Myocyte (in vitro differentiated cells): ENCODE measurements at places on chromosomes 5 and 9.

- DNase-seq: no peak
Observed at GRCh38 chr9:79236466-79236865, 335.3 kb upstream of the TLE4 start.

DNA sequence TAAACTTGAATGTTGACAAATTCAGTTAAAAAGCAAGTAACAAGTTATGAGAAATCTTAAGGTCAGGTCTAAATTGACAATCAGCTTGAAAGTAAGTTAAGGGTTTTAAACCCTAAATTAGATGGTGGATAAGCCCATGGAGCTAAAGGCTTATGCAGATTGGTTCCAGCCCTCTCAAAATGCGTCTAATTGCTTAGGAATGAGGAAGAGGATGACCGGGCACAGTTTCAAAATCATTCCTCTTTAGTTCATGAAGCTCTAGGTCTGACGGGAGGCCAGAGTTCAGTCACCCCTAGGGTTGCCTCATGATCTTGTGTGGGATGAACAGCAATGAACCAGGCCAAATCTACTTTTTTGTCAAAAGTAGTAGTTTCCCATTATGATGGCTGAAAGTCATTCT is 75.4 kb downstream of the SLC38A9 start:
- DNase-seq: peak; percentile 67

DNA sequence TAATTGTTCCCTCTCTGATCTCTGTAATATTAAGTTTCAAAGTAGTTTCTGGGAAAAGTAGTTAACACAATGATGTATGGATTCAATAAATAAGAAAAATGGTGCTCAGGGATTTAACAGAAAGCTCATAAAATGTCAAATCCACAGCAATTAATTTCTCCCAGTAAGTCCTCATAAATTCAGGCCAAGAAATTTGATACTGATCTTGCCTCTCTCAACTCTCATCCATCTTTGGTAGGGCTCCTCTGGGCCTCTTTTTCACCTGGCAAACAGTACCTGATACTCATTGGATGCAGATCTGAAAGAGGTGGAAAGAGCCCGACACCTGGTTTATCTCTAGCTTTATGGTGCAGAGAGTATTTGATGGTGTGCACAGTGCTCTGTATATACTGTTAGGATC is 106.1 kb downstream of the STK32A start:
- DNase-seq: no peak

- DNase-seq: no peak
Observed at GRCh38 chr9:133468777-133469421, 9.1 kb downstream of the CACFD1 start.

GRCh38 chr5:160470437-160471361 is 49.0 kb downstream of the PTTG1 start:
- DNase-seq: peak; percentile 54

DNA sequence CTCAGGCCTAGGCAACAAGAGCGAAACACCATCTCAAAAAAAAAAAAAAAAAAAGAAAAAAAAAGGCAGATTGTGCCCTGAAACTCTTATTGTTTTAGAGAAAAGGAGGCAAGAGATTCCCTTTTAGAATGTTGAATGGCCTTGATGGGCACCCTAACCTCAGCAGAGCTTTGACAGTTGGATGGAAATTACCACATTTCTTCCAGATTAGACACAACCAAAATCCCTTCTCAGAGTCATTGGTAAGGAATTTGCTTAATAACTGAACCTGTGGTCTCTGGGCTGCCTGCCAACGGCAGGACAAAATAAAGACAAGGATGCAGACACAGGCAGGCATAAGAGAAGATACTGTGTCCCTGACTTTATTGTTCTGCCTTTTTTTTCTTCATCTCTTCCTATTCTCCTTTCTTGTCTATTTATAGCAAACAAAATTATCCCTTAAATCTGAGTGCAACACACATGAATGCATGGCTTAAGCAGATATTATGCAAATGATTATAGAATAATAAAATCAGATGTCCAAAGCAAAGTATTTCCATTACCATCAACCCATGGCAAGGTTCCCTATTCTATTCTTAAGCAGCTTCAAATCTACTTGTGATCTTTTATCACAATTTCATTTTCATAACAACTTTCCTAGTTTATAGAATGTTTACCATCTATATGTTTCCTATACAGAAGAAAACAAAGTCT is 37.3 kb upstream of the TRIO start:
- DNase-seq: peak; percentile 94

DNA sequence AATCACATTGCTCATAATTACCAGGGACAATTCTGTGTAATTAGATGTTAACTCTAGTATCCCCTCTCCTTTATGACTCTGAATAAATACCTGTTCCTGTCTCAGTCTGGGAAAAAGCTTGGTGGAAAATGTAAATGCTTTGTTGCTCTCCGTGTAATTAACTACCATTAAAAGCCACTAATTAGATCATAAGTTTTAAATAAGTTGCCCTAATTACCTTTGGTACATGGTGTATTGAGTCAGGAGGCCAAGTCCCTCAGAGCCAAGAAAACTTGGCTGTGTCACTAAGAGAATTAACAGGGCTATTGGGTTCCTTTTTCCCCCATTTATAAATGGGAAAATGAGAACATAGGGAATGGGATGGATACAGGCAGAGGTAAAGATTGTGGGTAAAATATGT is 617.6 kb downstream of the TLR4 start:
- no peak for DNase-seq

DNA sequence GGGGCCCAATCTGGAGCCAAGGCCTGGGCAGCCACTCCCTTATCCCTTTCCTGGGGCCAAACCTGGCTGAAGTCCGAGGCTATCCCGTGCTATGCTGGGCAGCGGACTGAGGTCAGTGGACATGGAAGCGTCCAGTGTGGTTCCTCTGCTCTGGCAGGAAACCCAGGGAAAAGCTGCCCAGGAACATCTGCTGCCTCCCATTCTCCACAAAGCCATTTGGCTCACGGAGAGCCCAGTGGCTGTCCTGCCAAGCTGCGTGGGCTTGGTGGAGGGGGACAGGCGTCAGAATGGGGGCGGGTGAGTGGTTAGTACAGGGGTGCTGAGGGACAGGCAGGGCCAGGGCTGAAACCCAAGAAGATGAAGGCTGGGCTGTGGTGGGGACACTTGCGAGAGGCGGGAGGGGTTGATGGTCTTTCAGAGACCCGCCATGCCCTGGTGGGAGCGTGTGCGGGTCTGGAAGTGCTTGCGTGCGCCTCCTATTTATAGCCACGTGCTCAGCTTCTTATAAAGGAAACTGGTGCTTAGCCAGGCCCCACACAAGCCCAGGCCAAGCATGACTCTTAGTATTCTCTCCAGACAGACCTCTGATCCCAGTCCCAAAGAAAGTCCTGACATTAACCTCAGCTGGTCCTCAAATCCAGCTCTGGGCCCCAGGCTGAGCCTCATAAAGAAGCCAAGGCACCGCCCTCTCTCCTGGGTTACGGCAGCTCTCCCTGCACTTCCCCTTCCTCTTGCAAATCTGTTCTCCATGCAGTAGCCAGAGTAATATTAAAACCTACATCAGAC is 9.4 kb upstream of the SLC6A7 start:
- peak; percentile 95 for DNase-seq

- DNase-seq: no peak
Observed at GRCh38 chr5:119088438-119088837, 17.6 kb downstream of the DMXL1 start.

GRCh38 chr5:115116001-115116400 is 53.7 kb downstream of the TRIM36 start:
- DNase-seq: peak; percentile 60

DNA sequence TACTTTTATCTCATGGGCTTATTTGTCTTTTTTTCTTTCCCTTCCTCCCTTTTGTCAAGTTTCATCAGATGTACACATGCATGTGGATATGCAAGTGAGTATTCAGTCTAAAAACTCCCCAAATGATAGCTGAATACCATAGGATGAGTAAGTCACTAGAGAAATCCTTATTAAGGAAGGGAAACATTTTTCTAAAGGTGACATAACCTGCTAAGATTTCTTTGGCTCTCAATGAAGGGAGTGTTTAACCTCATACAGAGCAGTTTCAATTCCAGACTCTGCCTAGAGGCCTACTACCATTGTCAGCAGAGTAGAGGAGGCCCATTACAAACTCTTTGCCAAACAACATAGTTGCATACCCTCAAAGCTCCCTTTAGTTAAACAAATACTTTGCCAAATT is 192.4 kb downstream of the ARHGEF28 start:
- no peak for DNase-seq

DNA sequence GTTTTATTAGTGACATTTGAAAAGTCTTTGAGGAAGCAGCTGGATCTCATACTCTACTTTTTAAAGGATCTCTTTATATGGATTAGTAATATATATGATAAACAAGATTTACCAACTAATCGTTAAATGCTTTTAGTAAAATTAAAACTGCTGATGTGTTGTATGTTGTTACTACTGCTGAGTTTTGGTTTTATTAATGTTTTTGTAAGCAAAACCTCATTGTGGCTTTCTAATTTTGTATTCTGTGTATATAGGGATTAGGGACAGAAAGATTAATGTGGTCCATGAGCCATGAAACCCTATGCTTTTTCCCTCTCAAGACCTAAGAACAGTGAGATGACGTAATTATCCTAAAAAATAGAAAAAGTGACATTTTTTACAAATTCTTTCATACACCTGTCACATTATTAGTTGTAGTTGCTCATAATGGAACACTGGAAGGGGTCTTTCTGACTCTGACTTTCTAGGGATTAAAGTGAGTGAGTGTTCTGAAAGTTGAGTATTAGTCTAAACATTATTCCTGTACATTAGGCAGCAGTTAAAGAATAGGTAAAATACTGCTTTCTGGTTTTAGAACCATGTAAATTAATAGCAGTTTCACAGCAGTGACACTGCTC is 85.9 kb downstream of the SLC12A2 start:
- no peak for DNase-seq

- DNase-seq: peak; percentile 60
Observed at GRCh38 chr5:136042665-136043121, 13.9 kb downstream of the TGFBI start.

DNA sequence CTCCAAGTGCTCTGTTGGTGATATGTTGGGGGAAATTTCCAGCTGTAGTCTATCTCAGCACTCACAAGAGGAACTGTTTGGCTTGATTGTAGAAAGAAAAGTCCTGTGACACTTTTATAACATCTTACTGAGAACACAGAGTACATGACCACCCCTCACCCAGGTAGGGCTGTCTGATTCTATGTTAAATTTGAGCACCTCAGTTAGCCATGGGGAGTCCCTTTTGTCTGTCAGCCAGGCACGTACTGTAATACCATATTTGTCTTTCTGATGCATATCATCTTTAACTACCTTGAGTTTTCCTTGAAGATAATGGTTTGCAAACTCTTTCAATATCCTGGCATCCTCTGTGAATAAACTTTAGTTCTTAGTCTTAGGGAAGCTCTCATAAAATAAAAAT is 164.5 kb downstream of the IZUMO3 start:
- no peak for DNase-seq

- peak; percentile 38 for DNase-seq
Observed at GRCh38 chr9:77834898-77835488, 186.9 kb upstream of the GNA14 start.

DNA sequence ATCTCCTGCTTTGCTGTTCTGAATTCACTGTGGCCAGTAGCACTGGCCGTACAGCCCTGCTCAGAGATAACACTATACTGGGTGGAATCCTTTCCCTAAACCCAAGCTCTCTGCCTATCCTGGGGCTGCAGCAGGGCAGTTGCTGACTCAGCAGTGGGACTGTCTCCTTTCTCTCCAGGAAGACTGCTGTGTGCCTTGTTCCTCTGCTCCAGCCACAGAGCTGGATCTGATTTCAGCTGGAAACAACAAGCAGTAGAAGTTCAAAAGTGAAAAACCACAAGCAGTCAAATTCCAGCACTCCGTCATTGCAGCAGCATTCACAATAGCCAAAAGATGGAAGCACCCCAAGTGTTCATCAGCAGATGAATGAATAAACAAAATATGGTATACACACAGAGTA is 105.0 kb downstream of the FBXL7 start:
- DNase-seq: peak; percentile 90

GRCh38 chr9:33676746-33677505 is 118.4 kb upstream of the PRSS3 start:
- peak; percentile 35 for DNase-seq

DNA sequence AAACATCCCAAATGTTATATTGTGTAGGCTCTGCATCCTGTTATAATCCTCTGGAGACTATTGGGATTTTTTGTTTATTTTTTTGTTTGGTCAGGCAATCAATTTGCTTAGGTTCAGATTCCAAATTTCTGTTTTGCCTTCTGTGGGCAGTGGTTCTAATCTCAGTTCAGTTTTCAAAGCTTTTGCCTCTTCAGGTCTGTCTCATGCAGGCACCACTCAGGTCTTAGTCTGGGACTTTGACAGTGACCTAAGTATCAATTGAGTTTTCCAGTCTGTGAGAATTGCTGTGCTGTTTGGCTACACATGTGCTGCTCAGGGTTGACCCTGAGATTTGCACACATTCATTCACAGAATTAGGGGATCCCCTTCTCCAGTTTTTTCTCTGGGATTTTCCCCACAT is 14.1 kb downstream of the SNX2 start:
- no peak for DNase-seq

DNA sequence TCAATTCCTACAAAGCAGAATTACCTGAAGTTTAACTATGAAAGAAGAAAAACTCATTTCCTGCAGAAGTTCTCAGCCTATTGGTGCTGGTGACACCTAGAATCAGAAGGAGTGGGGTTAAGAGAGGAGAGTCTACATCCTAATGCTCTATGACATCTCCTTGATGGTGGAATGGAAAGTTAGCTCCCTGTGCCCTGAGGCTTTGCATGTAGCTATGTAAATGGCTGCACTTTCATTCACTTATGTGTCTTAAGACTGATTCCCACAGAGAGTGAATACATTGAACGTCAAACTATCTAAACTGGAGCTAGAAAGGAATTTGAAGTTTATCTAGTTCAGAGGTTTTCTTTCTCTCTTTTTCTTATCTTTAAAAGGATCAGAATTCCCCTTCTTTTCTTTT is 52.1 kb upstream of the ADRB2 start:
- DNase-seq: no peak

DNA sequence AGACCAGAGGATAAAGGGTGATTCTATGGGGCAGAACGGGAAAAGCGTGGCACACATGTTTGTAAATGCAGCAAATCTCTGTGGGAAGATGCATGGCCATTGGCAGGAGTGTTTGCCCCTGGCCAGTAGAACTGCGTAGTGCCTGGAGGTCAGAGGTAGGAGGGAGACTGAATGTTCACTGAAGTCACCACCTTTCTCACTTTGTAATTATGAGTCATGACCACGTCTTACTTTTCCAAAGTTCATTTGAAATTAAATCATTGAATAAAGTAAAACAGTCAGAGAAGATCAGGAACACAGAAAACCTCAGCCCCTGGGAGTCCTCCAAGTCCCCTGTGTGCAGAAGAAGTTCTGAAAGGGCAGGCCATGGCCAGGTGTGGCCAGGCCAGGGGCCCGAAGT is 4.6 kb downstream of the PTGES start:
- no peak for DNase-seq

- no peak for DNase-seq
Observed at GRCh38 chr5:160044967-160045366, 36.0 kb downstream of the TTC1 start.
